Stimulated activated CD8-positive, alpha-beta memory T cell treated with anti-CD3 and anti-CD28 coated beads, Interleukin-2, amount 100 ng/mL, for 1 hour (primary cell): ENCODE measurements at places on chromosomes 7 and 10.

GRCh38 chr10:27663621-27664020 is 82.0 kb downstream of the MKX start:
- no peak for DNase-seq

GRCh38 chr10:619710-620109 is 69.8 kb downstream of the DIP2C start:
- no peak for DNase-seq

- no peak for DNase-seq
Observed at GRCh38 chr10:81108516-81109199, 571.0 kb downstream of the SH2D4B start.

DNA sequence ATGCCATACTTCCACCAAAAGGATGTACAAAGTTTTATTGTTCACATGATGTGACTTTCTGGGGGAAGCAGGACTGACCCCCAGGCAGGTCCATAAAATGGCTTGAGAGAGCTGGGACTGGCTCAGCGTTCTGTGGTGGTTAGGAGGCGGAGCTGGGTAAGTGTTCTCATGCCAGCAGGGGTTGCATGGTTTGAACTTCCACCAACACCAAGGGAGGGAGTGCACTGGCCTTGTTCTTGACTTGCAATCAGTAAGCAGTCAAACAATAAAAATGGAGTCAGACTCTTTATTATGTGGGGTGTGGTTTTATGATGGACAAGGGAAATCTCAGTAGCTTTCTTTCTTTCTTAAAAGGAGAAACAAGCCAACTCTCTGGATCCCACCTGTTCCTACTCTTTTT is 95.4 kb upstream of the PRR15 start:
- DNase-seq, result no peak

GRCh38 chr7:158672975-158673374 is 31.6 kb downstream of the NCAPG2 start:
- DNase-seq, result no peak

DNA sequence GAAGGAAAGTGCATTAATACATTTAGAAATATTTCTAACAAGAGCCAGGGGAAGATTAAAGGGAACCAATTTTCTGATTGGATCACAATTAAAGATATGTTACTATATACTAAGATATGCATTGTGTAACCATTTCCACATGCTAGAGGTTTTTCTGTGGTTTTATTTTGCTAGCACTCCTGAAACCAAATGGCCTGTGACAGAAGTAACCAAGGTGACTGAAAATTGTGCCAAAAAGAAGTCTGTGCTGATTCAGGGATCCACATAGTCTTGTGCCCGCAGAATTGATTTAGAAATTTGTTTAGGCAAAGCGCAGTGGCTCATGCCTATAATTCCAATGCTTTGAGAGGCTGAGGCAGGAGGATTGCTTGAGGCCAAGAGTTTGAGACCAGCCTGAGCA is 1.8 kb downstream of the CC2D2B start:
- DNase-seq, result no peak
